Lower lobe of right lung (tissue), 2 donors: ENCODE measurements at places on chromosomes 16 and 17.

GRCh38 chr17:38603786-38604478 lies 1.8 kb downstream of the SRCIN1 start:
- no peak for DNase-seq

DNA sequence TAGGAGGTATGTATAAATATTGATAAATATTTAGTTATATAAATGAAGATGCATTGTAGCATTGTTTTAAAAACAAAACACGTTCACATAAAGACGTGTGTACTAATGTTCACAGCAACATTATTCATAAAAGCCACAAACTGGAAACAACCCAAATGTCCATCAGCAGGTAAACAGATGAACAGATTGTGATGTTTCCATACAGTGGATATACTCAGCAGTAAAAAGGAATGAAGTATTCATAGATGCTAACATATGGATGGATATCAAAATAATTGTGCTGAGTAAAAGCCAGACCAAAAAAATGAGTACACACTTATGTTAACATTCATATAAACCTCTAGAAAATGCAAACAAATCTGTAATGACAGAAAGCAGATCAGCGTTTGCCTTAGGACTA lies 6.0 kb downstream of the CENPN start:
- no peak for DNase-seq

DNA sequence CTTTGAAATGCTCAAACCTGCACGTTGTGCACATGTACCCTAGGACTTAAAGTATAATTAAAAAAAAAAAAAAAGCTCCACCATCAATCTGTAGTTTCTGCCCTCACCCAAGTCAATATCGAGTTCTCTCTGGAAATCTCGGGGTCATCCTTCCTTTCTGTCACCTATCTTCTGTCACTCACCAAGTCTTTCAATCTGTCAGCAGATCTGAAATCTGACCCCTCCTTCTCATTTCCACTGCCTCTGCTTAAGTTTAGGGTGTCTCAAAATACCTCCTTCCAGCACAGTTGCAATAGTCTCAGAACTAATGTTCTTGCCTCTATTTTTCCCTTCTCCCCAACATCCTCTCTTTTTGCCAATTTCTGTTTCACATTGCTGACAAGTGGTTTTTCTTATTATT lies 32.3 kb downstream of the FTO start:
- no peak for DNase-seq

GRCh38 chr17:42026857-42027589 lies 7.1 kb downstream of the NKIRAS2 start:
- no peak for DNase-seq

- DNase-seq = no peak
Measured at GRCh38 chr16:10835281-10835931, 16.8 kb upstream of the TVP23A start.

DNA sequence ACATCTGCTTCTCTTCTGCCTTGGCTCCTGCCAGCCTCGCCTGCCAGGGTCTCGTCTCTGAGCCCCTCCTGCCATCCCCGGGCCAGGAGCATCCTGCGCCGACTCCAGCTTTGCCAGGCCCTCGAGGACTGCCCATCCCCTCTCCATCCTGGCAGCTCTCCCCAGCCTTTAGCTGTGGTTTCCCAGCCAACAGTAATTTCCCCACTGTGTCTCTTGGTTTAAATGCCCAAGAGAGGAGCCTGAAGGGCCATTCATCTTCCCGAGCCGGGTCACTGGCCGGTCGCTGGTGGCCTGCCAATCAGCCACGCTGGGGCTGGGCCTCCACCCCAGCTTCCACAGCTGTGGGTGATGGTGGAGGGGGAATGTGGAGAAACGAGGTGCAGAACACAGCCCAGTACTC lies 47.8 kb downstream of the MRC2 start:
- DNase-seq = peak; percentile 42

DNA sequence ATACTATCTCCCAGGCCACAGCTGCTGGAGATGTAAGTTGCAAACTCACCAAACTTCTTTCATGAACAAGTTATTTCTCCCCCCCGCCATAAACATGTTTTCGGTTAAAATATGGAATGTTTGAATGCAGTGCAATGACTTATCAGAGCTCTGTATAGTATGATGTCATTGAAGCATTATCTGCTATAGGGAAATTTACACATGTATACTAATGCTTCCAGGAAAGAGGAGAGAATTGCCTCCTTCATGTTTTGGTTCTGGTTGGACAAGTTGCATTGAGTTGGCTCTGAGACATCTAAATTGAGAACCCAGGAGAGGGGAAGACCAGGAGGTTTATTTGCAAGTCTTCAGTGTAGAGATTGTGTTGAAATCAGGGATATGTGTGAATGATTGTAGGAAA lies 20.8 kb downstream of the UQCRC2 start:
- no peak for DNase-seq

- DNase-seq = no peak
Measured at GRCh38 chr17:63399856-63400255, 46.2 kb downstream of the CYB561 start.

DNA sequence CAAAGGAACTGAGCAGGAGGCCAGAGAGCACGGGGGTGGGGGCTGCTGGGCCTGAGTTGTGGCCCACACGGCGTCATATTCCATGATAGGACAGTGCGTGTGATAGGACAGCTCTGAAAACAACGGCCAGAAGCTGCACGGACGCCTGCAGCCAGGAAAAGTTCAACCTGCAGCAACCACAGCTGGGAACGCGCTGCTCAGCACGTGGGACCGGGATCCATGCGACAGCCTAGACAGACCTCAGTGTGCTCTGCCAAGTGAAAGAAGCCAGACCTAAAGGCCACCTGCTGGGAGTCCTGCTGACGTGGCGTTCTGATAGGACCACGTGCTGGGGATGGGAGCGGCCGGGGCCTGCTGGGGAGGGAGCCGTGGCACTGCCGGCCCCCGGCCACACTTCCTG lies 21.6 kb downstream of the CTU2 start:
- no peak for DNase-seq

DNA sequence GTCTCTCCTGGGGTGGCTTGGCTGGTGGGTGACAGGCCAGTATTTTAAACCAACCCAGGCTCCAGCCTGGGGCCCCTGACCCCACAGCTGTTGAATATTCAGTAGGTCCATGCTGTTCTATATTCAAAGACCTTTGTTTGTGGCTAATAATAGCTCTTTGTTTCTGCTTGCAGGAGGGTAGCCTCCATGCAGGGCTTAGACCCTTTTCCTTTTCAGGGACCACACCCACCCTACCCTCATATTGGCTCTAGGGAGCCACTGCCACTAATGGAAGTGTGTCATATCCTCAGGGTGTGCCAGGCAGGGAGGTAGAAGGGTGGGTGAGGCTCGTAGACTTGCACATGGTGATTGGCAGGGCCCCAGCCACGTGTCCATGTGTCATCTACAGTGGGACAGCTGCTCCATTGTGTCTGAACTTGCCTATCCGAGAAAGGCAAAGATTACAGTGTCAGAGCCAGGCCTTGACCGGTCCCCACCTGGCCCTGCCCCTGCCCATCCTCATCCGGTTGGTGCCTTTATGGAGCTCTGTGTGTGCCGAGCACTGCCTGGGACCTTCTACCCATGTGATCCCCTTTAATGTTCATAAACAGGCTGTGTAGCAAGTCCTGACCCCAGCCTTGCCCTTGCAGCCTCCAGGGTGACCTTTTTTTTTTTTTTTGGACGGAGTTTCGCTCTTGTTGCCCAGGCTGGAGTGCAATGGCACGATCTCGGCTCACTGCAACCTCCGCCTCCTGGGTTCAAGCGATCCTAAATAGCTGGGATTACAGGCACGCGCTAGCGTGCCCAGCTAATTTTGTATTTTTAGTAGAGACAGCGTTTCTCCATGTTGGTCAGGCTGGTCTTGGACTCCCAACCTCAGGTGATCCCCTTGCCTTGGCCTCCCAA lies 22.1 kb downstream of the TMC7 start:
- no peak for DNase-seq

GRCh38 chr16:1917056-1917664 lies 1.1 kb downstream of the HS3ST6 start:
- no peak for DNase-seq

GRCh38 chr17:57482657-57483056 lies 226.3 kb downstream of the MSI2 start:
- DNase-seq = no peak

DNA sequence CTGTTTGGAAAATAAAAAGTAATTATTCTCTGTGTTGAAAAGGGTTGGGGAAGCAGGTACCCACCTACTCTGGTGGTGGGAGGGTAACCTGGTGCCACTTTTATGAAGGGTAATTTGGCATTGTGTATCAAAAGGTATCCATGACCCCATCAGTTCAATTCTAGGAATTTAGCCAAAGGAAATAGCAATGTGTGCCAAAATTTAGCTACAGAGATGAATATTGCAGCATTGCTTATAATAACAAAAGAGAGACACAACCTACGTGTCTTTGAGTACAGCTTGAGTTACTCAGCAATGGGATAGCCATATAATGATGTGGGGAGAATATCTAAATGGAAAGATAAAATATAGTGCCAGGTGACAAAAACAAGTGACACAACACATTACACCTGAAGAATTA lies 170.7 kb downstream of the NTN1 start:
- no peak for DNase-seq

DNA sequence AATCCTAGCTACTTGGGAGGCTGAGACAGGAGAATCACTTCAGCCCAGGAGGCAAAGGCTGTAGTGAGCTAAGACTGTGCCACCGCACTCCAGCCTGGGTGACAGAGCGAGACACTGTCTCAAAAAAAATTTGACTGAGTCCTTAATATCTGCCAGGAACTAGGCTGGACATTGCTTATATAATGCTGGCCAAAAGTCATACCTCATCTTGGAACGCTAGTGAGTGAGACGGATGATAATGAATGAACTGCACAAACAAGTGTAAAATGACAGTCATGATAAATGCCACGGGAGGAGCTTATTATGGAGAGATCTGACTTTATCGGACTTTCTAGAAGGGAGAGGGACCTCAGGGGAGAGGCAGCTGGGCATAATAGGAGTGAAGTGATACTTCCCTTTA lies 327.6 kb downstream of the SHISA9 start:
- DNase-seq = no peak

GRCh38 chr16:89134269-89134668 lies 37.3 kb upstream of the CDH15 start:
- peak; percentile 39 for DNase-seq

GRCh38 chr17:81393684-81394376 lies 1.4 kb upstream of the BAHCC1 start:
- peak; percentile 100 for DNase-seq

GRCh38 chr17:61007980-61008379 lies 330.3 kb downstream of the BCAS3 start:
- DNase-seq = no peak

- no peak for DNase-seq
Measured at GRCh38 chr17:17783825-17784656, 52.7 kb downstream of the SREBF1 start.

GRCh38 chr16:9203956-9204355 lies 112.5 kb downstream of the HAPSTR1 start:
- no peak for DNase-seq

DNA sequence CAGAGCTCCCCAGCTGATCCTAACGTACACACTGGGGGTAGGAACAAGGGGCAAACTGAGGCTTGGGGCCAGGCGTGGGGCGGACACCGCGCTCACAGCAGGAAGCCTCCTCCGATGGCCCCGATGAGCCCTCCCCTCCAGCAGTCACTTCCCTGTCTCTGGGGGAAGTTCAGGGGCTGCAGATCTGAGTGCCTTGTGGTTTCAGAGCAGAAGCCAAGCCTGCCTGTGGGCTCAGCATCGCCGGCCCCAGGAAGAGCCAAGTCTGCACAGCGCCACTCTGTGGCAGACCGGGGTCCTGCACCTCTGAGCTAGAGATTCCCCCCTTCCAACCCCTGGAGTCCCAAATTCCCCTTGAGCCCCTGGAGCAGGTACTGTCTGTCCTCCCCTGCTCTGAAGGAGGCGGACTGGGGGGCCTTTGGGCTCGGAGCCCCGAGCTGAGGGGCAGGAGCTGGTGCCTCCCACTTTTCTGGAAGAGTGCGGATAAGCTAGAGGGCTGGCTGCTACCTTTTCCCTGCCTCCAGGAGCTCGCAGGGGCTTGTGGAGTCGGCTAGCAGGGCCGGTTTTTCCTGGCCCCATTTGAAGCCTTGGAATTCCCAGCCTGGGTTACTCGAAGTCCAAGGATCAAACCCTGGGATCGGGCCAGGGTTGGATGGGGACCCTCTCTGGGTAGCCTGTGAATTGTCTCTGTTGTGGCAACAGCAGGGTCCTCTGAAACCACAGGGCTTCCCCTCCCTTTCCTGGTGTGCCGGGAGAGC lies 2.9 kb downstream of the GSE1 start:
- peak; percentile 90 for DNase-seq

DNA sequence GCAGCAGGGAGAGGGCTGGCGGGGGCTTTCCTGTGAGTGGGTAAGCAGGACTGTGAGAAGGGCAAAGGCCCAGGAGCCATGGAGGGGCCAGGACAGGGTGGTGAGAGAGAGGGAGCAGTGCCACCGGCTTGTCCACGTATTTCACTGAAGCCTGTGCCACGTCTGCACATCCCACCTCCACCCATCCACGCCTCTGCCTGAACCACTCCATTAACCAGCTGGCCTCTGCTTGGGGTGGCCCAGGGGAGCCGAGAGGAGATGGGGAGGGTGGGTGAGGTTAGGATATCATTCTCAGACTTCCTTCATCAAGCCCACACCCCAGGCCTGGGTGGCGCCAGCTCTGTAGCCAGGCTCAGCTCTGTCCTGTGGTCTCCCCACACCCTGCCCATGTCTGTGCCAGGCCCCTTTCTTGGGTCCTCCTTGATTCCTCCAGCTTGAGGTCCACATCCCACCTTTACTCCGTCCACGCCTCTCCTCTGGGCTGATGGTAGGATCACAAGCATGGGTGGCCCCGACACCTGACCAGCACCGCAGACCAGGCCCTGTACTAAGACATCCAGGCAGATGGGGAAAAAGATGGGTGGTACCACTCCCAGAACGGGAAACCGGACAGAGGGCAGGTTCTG lies 3.2 kb upstream of the FN3K start:
- no peak for DNase-seq

DNA sequence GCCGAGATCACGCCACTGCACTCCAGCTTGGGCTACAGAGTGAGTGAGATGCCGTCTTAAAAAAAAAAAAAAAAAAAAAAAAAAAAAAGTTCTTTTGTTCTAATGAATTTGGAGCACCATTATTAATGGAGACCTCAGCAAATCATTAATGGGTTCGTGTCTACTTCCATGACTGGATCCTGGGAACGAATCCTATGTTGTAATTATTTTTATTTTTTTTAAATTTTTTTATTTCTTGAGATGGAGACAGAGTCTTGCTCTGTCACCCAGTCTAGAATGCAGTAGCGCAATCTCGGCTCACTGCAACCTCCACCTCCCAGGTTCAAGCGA lies 30.7 kb downstream of the SPOP start:
- DNase-seq = no peak

DNA sequence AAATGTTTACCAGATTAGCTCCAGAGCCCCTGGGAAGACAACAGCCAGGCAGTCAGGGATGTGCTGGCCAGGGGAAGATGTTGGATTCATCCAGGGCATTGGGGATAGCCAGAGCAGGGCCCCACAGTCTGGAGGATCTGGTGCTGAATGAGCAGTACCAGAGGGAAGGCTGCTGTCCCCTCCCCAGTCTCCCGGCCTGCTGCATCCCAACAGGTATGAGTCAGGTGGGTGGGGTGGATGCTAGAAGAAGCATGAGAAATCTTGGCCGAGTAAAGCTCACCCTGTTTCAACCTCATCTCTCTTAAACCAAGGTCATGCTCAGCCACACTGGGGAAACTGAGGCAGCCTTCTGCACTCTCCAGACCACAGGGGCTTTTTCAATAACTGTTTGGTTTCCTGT lies 71.9 kb upstream of the SEC14L1 start:
- DNase-seq = no peak
